A549 treated with Hydrocortisone at 1 μM for 4 hours (cell line): ENCODE measurements at places on chromosomes 11 and 22. TPM values are rescaled to one million over a fixed set of nuclear protein-coding genes. Genes with fewer than 3 reads are reported as not detected.

The OR4C46 gene
- total RNA-seq: not detected in 5 replicates

The CCDC88B gene
- total RNA-seq: 7.6 to 10.2 TPM (median 9.8 TPM) in 5 replicates

The OR8G1 gene
- not detected in 5 replicates for total RNA-seq

The BIRC3 gene
- 49.4 to 68.8 TPM (median 52.7 TPM) in 5 replicates for total RNA-seq

The UPK2 gene
- 0.55 to 1.2 TPM (median 1.1 TPM) in 5 replicates for total RNA-seq

The GPR152 gene
- 0.07 TPM in 1 of 5 replicates, not detected in the others for total RNA-seq

The DRICH1 gene
- total RNA-seq: 0.10 to 0.36 TPM (median 0.22 TPM) in 3 of 5 replicates, not detected in the others

The MAPK8IP1 gene
- total RNA-seq: 5.4 to 6.3 TPM (median 6.0 TPM) in 5 replicates

The P2RX6 gene
- 0.56 to 0.97 TPM (median 0.79 TPM) in 5 replicates for total RNA-seq

The APOBEC3H gene
- 0.21 to 0.53 TPM (median 0.25 TPM) in 5 replicates for total RNA-seq

The NRIP3 gene
- 0.61 to 1.3 TPM (median 0.71 TPM) in 5 replicates for total RNA-seq

The RPL27A gene
- 2,163 to 2,837 TPM (median 2,578 TPM) in 5 replicates for total RNA-seq

The CARD18 gene
- total RNA-seq: not detected in 5 replicates

The HBD gene
- total RNA-seq: not detected in 5 replicates

The CYTH4 gene
- total RNA-seq: 0.53 to 1.5 TPM (median 0.74 TPM) in 5 replicates

The PNPLA3 gene
- total RNA-seq: 0.70 to 1.0 TPM (median 0.83 TPM) in 5 replicates

The C11orf91 gene
- 0.85 to 2.1 TPM (median 2.0 TPM) in 5 replicates for total RNA-seq

The CHRNA10 gene
- total RNA-seq: 0.70 to 2.1 TPM (median 0.91 TPM) in 5 replicates

The KDELR3 gene
- total RNA-seq: 16.8 to 20.6 TPM (median 19.8 TPM) in 5 replicates

The MUC2 gene
- 0.08 to 0.38 TPM (median 0.22 TPM) in 5 replicates for total RNA-seq

The HTR3B gene
- not detected in 5 replicates for total RNA-seq

The MMP3 gene
- total RNA-seq: 0.12 TPM in 1 of 5 replicates, not detected in the others

The MIOX gene
- not detected in 5 replicates for total RNA-seq

The TUBA8 gene
- total RNA-seq: 0.39 to 0.95 TPM (median 0.78 TPM) in 5 replicates

The MCHR1 gene
- total RNA-seq: not detected in 5 replicates

The PHF21B gene
- total RNA-seq: 0.66 to 1.2 TPM (median 0.93 TPM) in 5 replicates

The SYT9 gene
- 0.07 to 0.22 TPM (median 0.17 TPM) in 5 replicates for total RNA-seq

The SPDYC gene
- total RNA-seq: not detected in 5 replicates

The PHLDB1 gene
- 7.3 to 11.2 TPM (median 8.5 TPM) in 5 replicates for total RNA-seq

The ARHGAP20 gene
- 0.02 to 0.05 TPM (median 0.03 TPM) in 4 of 5 replicates, not detected in the other for total RNA-seq

The PCNX3 gene
- total RNA-seq: 31.4 to 36.0 TPM (median 32.1 TPM) in 5 replicates

The DDI1 gene
- total RNA-seq: not detected in 5 replicates

The CECR2 gene
- total RNA-seq: 0.07 to 0.17 TPM (median 0.09 TPM) in 5 replicates

The CCDC157 gene
- total RNA-seq: 2.1 to 3.3 TPM (median 2.8 TPM) in 5 replicates

The FDX1 gene
- total RNA-seq: 14.7 to 17.9 TPM (median 17.2 TPM) in 5 replicates

The SHISA8 gene
- total RNA-seq: 0.10 to 0.35 TPM (median 0.20 TPM) in 5 replicates

The C11orf97 gene
- not detected in 5 replicates for total RNA-seq

The PGGHG gene
- total RNA-seq: 7.9 to 11.7 TPM (median 9.8 TPM) in 5 replicates

The MOGAT2 gene
- total RNA-seq: not detected in 5 replicates

The OTOG gene
- not detected in 5 replicates for total RNA-seq

The TMEM121B gene
- total RNA-seq: 0.10 to 0.20 TPM (median 0.14 TPM) in 5 replicates

The OR10S1 gene
- not detected in 5 replicates for total RNA-seq

The OR51B4 gene
- not detected in 5 replicates for total RNA-seq
